ENCODE measurements at places on chromosomes 3 and 15.

GRCh38 chr3:160134964-160135363 is 90.3 kb upstream of the C3orf80 start:
- peak; percentile 64 for DNase-seq

DNA sequence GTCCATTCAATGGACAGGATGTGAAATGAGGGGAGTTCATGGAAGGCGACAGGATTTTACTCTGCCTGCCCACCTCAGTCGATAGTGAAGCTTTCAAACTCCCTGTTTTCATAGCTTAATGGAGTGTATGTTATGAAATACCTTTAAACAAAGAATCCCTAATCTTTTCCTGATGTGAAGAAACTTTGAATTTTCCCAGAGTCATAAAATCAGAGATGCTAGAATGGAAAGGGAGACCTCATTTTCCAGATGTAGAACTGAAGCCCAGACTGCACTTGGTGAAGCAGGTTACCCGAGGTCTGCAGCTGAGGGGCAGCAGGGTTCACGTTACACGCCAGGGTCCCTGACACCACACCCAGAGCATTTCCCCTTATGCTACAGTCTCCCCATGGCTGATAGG is 34.7 kb upstream of the LACTB start:
- DNase-seq: peak; percentile 59

DNA sequence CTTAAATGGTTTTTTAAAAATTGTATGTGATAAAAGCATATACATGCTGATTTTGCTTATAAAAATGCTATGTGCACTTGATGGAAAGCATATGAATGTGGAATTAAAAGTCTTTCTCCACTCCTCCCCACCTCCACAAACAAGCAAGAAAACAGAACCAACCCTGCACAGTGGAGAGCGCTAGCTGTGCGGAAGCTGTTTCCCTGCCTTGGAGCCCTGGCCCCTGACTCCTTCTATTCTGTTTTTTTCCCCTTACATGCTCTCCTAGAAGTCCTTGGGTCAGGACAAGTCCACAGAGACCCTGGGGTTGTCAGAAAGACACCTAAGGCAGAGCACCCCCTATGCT is 64.2 kb downstream of the BOC start:
- no peak for DNase-seq

DNA sequence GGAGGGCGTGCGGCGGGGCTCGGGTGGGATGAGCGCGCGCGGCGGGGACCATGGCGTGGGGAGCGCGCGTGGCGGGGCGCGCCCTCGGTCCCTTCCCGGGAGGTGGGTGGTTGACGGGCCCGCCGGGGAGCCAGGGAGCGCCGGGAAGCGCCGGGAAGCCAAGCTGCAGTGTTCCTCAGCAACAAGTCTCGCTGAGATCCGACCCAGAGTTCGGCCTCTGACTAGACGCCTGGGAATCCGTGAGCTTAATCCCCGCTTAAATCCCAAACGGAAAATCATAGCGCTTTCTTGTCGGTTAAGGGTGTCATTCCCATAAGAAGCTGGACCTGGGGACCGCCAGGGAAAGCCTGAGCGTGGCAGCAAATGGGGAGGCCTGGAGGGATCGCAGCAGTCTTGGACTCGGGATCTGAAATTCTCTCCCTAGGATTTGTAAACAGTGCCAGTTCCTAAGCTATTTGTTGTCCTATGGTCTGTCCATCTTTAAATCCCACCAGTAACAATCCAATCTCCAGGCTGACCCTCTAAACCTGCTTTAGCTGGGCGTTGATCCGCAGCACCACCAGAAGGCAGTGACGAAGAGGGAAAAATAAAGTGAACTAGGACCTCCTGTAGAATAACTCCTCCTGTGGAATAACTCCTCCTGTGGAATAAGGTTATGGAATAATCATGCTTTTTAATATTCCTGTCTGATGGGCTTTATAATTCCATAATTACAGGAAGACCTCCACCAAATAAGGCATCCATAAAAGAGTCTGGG is 570 bp upstream of the NEDD4 start:
- DNase-seq: no peak

DNA sequence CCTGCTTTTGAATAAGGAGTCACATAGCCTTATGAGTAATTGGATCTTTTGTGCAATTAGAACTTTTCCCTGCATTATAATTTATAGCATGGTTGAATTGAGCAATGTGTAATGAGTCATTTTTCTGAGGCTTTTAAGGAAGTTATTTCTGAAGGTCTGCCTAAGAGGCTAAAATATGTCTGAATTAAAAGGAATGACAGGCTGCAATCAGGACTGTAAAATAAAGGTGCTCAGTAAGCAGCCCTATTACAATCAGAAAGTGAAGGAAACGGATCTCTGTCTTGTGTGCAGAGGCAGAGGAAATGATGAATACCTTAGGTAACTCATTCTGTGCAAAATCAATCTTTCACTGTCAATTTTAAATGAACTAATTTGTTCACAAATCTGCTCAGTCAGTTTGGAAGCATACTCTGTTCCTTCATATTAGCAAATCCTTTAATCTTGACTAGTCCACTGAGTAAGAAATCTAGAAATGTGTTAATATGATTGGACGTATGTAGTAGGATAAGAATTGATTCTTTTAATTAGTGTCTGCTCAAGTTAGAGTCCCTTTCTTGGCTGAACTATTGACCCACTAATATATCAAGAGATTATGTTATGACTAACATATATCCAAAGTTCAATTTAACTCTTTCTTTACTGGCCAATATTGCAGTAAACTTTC is 290.1 kb downstream of the ZIC1 start:
- DNase-seq: peak; percentile 51

- DNase-seq: no peak
Observed at GRCh38 chr3:162170581-162170980, 674.0 kb downstream of the OTOL1 start.

GRCh38 chr3:82461049-82461889 is 699.8 kb upstream of the GBE1 start:
- DNase-seq: no peak

GRCh38 chr3:60391292-60391691 is 860.0 kb downstream of the FHIT start:
- no peak for DNase-seq

DNA sequence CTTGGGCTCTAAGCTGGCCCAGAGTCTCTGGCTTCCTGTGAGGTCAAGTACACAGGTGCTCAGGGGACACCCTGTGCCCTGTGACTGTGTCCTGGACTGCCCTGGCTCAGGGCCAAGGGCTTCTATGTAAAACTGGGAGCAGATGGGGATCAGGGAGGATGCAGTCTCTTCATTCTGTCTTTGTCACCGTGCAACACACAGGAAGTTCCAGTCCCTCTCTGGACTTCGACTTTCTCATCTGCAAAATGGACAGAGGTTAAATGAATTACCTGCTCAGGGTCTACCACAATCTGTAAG is 61.9 kb upstream of the TLE3 start:
- DNase-seq: no peak

DNA sequence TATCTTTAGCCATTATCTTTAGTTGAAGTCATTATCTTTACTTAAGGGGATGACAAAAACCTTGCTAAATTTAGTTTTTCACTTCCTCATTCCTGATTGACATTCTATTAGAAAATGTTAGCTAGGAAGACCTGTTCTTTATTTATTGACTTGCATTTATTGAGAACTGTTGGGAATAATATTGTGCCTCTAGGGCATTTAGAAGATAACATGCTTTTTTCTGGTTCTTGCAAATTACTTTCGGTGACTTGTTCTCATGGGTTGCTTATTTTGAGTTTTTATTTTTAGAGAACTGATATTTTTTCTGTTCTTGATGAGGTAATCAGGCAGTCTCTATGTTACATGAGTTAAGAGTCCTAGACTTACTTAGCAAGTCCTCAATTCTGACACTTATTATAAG is 48.3 kb upstream of the CTDSPL start:
- DNase-seq: no peak

GRCh38 chr3:74575857-74576256 is 38.6 kb downstream of the CNTN3 start:
- no peak for DNase-seq

DNA sequence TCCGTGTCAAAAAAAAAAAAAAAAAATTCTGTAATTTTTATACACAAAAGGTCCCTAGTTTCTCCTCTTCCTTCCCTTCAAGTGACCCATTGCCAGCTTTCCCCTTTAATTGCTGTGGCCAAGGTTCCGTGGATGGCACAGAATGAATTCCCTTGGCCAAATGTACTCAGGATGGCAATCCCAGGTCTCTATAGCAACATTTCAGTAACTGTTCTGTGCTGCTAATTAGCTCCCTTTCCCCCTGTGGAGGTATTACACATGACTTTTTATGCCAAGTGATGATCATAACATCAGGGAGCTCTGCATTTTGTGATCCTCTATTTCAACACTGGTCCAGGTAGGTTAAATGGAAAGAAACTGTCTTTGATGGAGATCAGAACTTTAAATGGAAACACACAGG is at the start of gene OR4F6:
Gene OR4F6, plus strand, starts transcription at position 301 of the 400 bp plus-strand sequence. CDS start 2,211 bp downstream, outside the sequence.
- no peak for DNase-seq

GRCh38 chr15:38062696-38063095 is 128.3 kb downstream of the TMCO5A start:
- DNase-seq: no peak

DNA sequence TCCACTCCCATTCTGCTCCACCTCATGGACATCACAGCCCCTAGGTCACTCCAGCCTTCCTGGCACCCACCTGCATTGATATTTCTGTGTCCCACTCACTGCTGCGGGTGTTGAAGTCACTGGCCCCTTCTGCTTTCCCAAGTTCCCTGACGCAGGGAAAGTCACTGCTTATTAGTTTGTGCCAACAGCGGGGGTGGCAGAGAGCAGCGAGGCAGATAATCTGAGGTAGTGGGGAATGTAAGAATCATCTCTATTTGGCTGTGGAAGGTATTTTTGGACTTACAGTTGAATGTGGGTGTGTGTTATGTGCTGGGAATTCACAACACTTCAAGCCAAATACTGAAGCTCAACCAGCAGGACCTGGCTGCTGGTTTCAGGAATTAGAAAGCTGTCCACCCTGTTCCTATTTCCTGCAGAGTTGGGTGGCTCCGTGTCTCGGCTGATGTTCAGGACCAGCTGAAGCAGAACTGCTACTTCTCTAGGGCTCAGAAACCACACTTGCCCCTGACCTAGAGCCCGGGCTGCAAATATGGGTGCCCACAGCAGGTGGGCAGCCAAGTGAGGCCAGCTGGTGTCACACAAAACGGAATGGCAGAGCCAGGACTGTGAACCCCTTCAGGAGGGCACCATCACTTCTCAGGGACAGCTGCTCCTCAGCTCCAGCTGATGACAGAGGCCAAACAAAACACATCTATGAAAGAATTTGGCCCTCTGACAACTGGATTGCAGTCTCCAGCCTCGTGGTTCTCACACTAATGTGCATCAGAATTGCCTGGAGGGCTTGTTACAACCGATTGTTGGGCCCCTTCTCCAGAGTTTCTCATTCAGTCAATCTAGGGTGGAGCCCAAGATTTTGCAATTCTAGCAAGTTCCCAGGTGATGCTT is 57.7 kb downstream of the SEMA5B start:
- DNase-seq: peak; percentile 19

DNA sequence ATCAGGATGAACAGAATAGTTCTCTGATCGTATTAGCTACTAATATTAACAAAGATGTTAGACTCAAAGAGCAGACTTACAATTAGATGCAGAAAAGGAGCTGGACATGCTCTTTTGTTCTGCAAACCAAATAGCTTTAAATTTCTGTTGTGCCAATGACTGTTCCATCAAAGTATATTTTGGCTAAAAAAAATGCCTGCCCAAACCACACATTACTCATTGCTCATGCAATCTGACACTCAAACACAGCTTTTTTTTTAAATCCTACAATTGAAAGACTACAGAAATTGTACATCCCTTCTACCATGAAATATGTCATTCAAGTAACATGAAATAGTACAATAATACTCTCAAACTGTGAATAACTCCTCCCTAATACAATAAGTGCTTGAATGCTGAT is 48.6 kb downstream of the SHOX2 start:
- no peak for DNase-seq

- no peak for DNase-seq
Observed at GRCh38 chr15:98859149-98859548, 148.4 kb downstream of the PGPEP1L start.

- no peak for DNase-seq
Observed at GRCh38 chr3:45062697-45063070, 36.6 kb downstream of the CLEC3B start.

DNA sequence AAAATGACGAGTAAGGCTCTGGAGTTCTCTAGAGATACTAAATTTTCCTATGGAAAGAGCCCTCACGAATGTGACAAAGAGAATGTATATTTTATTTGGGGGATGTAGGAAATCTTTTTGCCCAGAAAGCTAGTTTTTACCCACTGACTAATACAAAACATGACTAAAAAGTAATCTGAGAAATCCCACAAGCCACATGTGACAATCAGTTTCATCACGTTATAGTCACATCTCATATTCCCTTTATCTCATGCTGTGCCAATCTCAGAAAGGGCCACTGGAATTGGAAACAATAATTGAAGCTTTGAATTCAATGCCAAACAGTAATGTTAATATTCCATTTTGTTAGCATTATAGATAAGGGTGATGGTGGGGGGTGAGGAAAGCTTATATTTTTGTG is 509.0 kb upstream of the GOLIM4 start:
- no peak for DNase-seq

DNA sequence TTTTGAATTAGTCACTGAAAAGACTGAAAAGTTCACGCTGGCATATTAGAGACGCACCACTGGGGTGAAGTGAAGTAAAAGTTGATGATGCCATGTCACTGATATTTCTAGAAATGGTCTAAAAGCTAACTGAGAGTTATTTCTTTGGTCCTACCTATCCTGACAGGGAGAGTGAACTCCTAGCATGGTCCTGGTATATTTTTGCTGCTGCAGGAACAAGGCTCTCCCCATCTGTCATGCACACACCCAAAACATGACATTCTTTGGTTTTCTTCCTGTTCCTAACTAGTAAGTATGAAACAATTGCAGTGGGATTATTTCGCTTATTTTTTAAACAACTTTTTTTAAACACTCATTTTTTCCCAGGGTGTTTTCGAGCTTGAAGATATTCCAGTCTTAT is 466.7 kb downstream of the ERC2 start:
- no peak for DNase-seq

GRCh38 chr3:57791245-57791644 is 35.1 kb downstream of the SLMAP start:
- DNase-seq: no peak

- DNase-seq: no peak
Observed at GRCh38 chr3:88038566-88038965, 20.2 kb downstream of the CGGBP1 start.

GRCh38 chr15:25451501-25451900 is 12.7 kb upstream of the UBE3A start:
- no peak for DNase-seq

GRCh38 chr3:112136046-112136445 is 3.0 kb upstream of the GCSAM start:
- no peak for DNase-seq

GRCh38 chr3:126151562-126152302 is 28.7 kb downstream of the ALDH1L1 start:
- DNase-seq: no peak

Data from GM04504 (cell line).